GM03348 (cell line): ENCODE measurements at places on chromosomes 11 and 22.

- DNase-seq = peak; percentile 73
Observed at GRCh38 chr22:42269432-42270175, 849 bp downstream of the TCF20 start.

- DNase-seq = no peak
Observed at GRCh38 chr11:17915500-17916143, 97.2 kb downstream of the SERGEF start.

DNA sequence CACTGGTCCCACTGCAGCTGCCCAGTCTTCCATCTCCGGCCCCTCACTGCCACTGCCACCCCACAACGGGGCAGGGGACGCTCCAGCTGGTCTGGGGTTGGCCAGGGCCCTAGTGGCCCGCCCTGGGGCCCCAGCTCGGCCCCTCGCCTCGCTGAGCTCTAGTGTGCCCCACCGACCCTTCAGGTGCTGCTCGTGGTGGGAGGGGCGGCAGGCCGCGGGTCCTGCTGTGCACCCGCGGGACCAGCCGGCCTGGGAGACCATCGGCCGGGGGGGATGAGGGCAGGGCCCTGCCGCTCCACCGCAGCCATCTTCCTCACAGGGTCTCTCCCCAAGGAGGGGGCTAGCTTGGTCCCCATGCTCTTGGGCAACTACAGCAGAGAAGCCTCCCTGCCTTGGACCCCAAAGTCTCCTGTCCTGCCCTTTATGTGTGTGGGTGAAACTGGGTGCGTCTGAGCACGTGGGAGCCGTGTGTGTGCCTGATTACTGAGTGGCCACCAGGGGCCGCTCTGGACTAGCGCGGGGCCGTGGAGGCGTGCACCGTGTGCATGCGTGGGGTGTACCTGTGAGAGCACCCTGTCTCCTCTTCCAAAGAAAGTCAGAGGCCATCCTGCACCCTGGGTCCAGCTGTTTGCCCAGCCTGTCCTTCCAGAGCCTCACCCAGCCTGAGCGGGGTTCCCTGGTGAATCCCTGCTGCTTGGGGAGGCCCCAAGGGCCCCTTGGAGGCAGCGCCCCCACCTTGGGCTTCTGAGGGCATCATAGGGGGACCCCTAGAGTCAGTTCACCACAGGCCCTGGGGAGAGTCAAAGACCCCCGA is 6.0 kb upstream of the ACR start:
- peak; percentile 91 for DNase-seq

GRCh38 chr22:37331856-37332536 is 49.7 kb downstream of the CYTH4 start:
- DNase-seq = no peak

DNA sequence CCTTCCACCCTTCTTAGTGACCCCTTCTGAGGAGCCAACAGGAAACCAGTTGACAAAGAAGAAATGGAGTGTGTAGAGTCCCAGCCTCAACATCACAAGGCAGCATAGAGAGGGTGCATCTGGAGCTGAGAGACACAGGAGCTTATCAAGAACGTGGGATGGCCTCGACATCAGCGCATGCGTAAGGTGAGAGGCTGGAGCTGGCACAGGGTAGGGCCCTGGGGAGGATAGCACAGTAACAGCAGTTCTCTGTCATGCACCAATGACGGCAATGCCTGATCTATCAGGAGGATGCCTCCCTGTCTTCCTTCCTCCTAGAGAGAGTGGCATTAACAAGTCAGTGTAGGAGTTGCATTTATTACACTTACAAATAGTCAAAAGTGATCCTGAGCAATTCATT is 426.1 kb downstream of the NTM start:
- no peak for DNase-seq

- DNase-seq = no peak
Observed at GRCh38 chr11:72548463-72548862, 114.1 kb upstream of the CLPB start.

DNA sequence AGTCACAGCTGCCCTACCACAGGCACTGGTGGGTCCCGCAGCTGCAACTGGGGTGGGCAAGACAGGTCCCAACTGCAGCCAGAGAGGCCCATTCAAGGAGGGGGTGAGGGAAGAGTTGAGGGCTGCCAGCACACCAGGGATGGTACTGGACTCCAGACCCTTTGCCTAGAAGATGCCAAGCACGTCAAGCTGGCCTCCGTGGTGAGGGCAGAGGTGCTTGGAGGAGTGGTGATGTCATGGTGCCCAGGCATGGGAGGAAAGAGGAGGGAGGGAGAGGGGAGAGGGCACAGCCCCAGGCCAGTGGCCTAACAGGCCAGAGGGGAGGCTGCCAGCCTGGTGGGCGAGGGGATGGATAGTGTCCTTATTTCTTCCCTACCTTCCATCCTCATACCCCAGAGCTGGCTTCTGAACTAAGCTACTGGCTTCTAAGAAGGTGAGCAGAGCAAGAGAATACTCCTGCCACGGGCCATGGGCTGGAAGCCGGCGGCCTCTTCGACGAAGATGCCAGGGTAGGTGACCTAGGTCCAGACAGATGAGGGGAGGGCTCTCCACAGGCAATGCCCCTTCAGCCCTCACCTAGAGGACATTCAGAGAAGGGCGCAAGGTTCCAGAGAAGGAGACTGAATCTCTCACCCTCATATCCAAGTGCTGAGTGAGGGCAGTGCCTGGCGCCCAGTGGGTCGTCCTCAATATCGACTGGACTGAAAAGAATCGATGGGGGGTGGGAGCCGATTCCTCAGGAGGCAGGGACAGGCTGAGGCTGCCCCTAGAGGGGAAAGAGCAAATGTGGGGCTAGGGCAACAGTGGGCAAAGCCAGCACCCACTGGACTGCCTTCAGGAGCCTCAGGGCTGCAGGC is 1.8 kb downstream of the SYT7 start:
- no peak for DNase-seq

DNA sequence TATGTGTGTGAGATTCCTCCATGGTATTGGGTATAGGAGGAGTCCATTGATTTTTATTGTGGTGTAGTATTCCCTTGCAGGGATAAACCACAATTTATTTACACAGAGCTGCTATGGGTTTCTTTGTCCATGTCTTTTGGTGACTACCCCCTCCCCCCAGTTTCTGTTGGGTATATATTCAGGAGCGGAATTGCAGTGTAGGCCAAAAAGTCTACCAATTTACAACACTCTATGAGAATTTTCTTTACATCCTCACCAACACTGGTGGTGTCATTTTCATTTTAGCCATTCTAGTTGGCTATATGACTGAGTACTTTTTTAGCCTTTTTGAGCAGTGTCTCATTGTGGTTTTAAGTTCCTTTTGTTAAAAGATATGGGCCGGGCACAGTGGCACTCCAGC is 55.2 kb upstream of the ATXN10 start:
- no peak for DNase-seq

DNA sequence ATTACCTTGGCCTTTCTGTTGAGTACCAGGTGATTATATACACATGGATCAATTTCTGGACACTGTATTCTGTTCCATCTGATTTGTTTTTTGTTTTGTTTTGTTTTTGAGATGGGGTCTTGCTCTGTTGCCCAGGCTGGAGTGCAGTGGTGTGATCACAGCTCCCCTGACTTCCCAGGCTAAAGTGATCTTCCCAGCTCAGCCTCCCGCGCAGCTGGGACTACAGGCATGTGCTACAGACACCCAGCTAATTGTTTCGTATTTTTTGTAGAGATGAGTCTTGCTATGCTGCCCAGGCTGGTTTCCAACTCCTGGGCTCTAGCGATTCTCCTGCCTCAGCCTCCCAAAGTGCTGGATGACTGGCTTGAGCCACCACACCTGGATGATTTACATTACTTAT is 19.0 kb downstream of the TCIRG1 start:
- no peak for DNase-seq

- DNase-seq = no peak
Observed at GRCh38 chr11:12741671-12742216, 67.5 kb downstream of the TEAD1 start.

DNA sequence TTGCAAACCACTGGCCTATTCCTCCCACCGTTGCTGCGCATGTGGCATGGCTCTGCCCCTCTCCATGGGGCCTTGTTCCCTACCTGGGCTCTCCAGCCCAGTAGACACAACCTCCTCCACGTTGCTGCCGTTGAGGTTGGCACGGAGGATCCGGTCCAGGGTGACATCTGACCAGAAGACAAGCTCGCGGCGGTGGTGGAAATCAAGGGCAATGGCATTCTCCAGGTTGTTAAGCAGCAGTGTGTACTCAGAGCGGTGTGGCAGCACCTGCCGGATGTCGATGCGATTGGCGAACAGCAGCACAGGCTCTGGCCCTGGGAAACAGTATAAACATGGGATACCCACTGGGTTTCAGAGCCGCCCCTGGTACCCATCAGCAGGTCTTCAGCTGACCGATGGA is 23.8 kb downstream of the LRP4 start:
- no peak for DNase-seq

- DNase-seq = no peak
Observed at GRCh38 chr11:12815931-12816494, 141.8 kb downstream of the TEAD1 start.

DNA sequence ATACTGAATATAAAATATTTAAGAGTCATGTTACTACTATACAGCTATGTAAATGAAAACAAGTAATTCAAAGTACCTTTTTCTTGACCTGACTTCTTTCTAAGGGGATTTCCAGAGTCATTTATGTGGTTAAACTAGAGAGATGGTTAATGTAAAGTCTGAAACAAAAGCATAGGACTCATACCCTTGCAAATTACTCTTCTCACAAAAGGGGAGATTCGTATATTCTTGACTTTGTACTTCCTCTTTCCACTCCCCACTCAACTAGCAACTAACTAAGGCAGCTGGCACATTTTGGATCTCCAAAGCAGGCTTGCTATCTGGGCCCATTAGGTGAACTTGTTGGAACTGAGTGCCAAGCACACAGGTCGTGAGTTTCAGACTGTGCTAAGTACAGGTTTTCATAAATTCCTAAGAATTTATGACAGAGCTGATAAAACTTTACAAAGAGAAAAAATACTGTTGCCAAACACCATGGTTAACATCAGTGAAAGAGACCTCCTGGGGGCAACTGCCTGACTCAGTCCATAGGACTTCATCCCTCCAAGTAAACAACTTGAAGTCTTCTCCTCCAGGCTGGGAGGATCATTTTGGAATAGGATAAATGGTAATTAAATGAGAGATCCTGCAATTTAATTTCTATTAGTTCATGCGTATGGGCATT is 77.0 kb upstream of the DDI1 start:
- DNase-seq = no peak

DNA sequence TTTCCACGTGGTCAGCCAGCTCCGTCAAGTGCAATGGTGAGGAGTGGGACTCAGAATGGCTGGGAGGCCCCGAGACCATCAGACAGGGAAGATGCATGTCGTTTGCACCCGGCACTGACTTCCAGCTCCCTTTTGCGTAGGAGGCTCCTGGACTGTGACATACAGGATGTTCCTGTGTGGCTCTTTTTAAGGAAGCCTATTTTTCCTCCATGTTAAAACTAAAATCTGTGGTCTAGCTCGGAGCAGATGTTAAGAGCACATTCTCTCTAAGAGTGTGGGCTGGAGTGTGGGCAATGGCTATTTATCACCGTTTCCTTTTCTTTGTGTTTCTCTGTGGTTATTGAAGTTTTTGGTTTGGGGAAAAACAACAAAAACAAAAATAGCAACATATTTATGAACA is 40.9 kb upstream of the AMPD3 start:
- no peak for DNase-seq

DNA sequence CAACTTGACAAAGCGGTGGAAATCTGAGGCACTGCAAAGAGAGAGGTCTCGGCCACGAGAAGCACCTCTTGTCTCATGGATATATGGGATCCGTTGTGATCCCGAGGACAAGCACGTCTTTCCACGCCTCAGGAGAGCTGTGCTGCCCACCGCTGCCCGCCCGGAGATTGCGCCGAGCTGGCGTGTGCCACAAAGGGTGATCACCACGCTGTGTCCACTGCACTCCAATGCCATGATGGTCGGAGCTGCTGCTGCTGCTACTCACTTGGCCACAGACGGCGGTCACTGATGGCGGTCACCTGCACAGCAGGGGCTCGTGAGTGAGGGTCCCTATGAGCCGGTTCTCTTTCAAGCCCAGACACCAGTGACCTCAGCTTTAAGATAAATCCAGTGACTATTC is 51.1 kb downstream of the SHANK2 start:
- no peak for DNase-seq

GRCh38 chr11:18736590-18737148 is 10.7 kb upstream of the IGSF22 start:
- DNase-seq = no peak

DNA sequence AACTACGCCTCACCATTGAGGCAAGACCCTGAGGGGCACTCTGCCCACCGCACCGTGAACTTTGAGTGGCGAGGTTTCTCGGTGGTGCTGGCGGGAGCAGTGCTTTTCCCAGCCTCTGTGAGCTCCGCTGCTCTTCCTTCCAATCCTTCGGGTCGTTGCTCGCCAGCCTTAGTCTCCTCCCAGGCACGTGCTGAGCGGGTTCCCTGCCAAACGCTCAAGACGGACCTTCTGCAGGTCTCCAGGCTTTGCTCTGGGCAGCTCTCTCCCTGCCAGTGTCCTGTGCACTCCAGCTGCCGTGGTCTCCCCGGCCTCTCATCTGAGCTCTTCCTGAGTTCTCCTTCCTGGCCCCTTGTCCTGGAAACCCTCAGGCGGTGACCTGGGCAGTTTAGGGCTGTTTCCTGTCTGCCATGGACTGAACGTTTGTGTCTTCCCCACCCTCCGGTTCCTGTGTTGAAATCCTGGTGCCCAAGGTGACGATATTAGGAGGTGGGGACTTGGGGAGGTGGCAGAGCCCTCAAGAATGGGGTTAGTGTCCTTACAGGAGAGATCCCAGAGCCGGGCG is 11.2 kb upstream of the MUC6 start:
- DNase-seq = no peak

GRCh38 chr11:12801976-12802375 is 127.8 kb downstream of the TEAD1 start:
- DNase-seq = no peak

DNA sequence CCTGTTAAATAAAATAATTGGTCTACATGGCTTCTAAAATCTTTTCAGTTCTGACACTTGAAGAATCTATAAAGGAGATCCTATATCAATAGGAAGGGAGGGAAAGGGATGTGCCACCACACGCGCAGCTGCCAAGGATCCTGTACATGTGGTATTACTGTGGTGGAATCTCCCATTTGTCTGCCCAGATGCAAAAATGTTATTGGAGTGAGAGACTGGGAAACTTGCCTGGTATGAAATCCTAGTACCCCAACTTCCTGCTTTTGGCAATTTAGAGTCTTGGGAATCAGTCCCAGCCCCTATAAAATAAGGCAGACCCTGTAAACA is 81.9 kb upstream of the PICALM start:
- peak; percentile 14 for DNase-seq

DNA sequence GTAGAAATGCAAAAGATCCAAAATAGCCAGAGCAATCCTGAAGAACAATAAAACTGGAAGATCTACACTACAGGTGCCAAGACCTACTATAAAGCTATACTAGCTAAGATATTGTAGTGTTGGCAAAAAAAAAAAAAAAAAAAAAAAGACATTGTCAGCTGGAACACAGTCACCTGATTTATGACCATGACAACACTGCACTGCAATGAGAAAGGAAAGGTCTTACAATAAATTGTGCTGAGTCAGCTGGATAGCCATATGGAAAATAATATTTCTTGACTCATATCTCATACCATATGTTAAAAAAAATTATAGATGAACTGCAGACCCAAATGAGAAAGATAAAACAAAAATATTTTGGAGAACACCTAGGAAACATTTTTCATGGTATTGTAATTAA is 3.1 kb upstream of the PANX3 start:
- no peak for DNase-seq

- peak; percentile 76 for DNase-seq
Observed at GRCh38 chr22:37454857-37455686, 27.8 kb upstream of the ELFN2 start.
